ENCODE measurements at places on chromosomes 12 and 14.

- no peak for DNase-seq
Observed at GRCh38 chr12:59928416-59928815, 332.6 kb downstream of the SLC16A7 start.

DNA sequence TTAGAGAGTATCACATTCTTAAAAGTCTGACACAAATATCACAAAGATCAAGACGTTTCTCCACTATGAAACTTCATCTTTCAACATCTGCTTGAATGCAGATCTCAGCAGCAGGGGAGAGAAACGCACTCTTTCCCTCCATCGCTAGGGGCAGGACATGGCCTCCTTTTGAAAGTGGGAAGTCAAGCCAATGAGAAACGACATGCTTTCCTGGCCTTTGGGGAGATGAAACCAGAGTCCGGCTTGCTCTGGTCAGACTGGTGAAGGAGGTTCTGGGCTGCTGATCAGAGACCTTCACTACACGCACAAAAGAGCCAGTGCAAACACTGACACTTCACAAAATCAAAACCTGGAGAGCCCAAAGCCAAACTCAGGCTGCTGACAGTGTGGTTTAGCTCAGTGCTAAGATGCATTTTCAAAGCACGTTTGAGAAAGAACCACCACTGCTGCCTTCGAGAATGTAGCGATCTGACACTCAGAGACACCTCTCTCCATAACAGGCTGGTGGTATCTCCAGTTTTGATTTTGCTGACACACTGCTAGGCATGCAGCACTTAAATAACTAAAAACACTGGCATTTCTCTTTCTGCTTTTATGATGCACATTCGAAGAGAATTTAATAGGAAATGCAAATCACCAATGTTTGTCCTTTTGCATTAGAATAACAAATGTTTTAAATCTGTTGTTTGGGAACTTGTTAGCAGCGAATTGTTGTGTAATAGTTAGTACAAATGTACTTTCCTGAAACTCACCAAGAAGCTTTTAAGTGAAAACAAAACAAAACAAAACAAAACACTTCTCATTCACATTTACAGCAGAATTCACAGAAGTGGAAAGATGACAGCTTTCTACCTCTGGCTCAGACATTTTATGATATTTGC is 93.9 kb upstream of the OVCH1 start:
- no peak for DNase-seq

DNA sequence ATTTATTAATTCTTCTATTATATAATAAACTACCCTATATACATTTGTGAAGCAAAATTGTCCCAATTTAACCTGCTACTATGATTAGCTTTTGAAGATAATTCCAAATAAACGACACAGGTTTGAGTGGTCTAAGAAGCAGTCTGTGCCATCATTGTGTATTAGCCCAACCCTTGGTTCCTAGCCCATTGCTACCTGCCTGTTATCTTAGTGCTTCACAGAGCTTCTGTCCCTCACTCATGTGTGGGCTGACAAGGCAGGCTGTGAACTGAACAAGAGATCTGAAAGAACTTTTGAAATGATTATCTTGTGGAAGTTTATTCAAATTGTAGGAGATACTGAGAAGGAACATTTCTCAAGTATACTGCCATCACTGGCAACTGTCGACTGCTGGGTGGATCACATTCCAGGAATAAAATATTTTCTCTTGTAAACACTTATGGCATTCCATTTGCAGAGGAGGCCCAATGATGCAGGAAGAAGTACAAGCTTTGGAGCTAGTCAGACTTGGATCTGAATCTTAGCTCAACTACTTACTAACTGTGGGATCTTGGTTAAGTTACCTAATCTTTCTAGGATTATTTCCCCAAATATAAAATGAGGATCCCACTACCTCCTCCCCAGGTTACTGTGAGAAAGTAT is 7.8 kb upstream of the MTERF2 start:
- no peak for DNase-seq

DNA sequence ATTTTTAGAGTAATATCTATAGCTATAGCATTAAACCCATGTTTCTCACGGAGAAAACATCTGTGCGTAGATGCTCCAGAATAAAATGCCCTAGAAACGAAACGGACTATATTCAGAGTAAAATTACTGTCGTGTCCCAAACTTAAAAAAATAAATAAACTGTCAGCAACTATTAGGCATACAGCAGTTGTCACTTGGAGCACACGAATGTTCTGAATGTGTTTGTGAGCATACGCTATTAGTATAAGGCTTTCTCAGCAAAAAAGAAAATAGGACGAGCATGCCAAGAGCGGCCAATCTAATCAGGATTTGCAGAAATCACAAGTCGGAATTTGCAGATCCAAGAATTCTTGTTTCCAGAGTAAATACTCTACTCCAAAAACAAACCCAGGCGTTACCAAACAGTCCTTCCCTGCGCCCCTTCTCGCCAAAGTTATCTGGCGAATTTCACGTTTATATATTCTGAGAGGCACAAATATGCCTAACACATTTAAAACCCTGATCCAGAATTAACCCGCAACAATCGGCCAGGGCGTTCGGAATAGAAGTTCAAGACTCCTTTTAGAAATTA is 836 bp downstream of the PTPN21 start:
- no peak for DNase-seq

DNA sequence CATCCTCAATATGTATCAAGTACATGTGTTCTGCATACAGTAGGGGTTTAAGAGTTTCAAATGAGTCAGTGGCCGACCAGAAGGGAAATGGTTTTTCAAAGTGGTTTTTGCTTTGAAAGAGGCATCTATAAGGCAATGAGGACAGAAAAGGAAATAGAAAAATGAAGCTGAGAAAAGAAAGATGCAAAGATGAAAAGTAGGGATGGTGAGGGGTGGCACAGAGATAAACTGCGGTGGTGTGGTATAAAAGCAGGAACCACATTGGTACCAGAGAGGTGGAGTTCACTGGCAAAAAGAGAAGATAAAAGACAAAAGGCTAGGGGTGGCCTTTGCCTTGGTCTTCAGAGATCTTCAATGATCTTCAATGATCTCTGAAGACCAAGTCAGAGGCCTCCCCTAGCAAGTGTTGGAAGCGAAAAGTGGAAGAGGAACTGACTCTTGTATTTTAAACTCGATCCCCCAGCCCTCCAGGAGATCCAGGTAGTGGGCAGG is 144.0 kb upstream of the KRR1 start:
- no peak for DNase-seq

- DNase-seq: no peak
Observed at GRCh38 chr14:70139384-70139783, 49.4 kb downstream of the SLC8A3 start.

GRCh38 chr14:51989293-51990234 is at the start of gene RTRAF:
Gene RTRAF, plus strand, starts transcription at chr14:51989546. Its CDS starts 94 bp downstream, at chr14:51989640.
- peak; percentile 92 for DNase-seq

DNA sequence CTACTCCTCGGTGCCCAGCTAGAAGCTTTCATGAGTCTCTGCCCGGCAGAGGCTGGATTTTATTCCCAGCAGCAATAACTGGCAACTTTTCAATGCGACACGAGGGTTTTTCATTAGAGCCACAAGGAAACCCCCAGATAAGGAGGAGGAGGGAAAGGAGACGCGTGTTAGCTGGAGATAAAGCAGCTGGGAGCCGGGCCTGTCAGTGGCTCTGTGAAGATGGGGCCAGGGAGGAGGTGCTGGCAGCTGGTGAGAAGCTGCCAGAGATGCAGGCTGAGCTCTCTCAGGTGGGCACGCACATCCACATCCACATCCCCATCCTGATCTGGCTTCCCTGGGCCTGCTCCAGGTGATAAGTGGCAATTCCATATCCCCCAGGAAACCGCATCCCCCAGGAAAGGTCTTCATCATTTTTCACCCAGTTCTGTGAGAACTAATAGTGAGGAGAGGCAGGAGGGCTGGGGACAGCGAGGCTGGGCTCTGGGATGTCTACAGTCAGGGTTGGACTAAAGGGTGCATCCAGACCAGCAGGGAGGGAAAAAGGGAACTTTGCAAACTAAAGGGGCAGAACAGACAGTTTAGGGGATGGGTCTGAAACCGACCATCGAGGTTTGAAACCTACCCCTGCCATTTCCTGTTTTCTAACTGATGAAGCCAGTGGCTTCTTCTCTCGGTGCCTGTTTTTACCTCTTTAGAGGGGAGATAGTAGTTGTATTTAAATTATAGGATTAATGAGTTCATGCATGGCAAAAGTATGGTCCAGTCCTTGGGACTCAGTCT is 413.2 kb downstream of the DPF3 start:
- no peak for DNase-seq

GRCh38 chr14:25001601-25002000 is 48.3 kb downstream of the STXBP6 start:
- no peak for DNase-seq

DNA sequence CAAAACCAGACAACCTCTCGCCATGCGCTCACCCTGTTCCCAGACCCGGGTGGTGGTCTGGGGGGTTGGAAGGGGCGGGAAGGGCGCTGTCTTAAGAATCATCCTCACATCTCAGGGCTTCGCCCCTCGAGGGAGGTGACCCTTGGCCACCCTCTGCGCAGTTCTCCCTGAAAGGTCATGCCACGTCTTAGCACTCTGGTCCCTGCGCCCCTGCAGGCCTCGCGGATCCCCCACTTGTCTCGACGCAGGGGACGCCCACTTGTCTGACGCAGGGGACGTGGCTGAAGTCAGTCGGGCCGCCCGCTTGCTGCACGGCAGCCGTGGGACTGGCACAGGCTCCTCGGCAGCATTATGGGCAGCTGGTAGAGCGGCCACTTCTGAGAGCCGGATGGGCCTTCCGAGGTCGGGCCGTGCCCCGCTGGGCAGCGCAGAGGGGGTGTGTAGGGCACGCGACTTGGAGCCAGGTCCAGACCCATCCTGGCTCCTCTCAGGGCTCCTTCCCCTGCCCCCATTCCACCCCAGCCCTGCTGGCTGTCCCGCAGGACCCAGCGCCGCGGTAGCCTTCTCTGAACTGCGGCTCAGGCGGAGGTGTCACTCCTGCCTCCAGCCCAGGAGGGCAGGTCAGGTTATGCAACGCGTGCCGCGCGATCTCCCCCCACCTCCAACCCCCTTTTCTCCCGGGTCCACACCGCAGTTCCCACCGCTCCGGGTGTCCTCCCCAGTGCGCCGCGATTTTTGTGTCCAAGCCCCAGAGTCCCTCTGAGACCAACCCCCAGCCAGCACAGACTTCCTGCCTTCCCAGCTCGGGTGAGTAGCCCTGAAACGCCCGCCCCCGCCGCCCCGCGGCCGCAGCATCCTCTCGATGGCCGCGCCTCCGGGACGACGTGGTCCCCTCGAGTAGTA is 40.9 kb upstream of the CAPRIN2 start:
- peak; percentile 5 for DNase-seq

- no peak for DNase-seq
Observed at GRCh38 chr14:75322746-75323145, 44.1 kb downstream of the FOS start.

DNA sequence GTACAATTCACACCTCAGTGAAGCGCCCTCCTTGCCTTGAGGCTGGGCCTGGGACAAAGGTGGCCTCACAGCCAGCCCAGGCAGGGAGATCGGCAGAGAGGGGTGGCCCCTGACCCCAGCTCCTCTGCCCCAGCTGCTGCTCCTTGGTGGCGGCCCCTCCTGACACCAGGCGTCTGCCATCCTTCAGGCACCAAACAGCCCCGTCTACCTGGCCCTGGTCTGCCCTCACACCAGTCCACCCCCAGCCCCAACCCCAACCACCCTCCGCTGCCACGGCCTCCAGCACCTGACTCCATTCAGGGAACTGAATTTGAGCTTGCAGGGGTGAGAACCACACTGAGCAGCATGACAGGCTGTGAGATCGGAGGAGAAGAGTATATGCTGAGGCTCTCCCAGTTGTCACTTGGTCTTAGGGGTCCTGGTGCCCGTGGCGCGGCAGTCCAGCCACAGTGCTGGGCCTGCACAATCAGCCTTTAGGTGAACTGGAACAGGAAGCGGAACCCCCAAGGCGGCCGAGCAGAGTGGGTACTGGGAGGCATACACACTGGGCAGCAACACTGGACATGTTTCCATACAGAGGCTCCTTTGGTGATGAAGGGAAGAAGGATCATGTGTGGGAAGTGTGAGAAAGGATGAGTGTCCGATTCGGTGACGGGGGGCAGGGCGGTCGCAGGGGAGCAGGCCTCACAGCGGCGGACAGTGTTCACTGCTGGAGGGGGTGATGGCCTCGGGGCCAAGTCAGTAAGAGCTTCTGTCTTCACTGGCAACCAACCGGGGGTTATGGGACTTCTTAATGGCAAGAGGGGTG is 18.7 kb downstream of the ZFYVE21 start:
- DNase-seq: no peak

GRCh38 chr14:36726128-36726527 is 64.5 kb downstream of the PAX9 start:
- no peak for DNase-seq

GRCh38 chr14:70011098-70011497 is 131.9 kb downstream of the SMOC1 start:
- peak; percentile 16 for DNase-seq

- no peak for DNase-seq
Observed at GRCh38 chr14:61368114-61368710, 46.8 kb downstream of the PRKCH start.

DNA sequence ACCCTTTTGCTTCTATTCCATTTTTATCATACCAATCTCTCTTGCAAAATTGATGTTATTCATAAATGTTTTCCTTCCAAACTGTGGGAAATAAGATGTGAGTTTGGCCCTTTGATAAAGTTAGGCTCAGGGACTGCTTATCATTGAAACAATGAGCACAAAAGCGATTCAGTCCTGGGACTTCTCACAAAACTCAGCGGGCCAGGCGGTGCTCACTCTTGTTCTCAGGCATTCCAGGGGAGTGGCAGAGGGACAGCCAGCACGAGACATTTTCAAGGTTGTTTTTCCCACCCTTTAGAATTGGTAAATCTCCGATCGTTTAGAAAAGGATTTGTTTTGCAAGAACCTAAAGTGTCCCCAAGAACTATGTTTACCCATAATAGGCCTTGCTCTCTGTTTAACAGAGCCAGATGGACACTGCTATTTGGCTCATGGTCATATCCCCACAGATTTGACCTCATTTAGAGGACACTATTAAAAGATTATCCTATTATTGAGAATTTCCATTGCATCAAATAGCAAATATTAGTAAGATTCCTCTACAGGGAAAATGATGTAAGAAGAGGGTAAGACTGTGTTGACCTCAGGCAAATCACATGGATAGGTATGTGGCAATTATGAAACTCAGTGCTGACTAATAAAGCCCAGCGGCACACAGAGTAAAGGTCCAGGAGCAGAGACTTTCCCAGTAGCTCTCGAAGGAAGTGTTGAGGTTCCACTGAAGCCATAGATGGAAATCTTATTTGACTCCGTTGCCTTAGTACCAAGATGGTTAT is 102.7 kb upstream of the USP44 start:
- DNase-seq: no peak

GRCh38 chr14:101763941-101764709 is 2.6 kb downstream of the PPP2R5C start:
- no peak for DNase-seq

GRCh38 chr12:109972821-109973220 is 23.3 kb downstream of the GIT2 start:
- no peak for DNase-seq

All from NCI-H1436 (cell line).